ENCODE measurements at places on chromosomes 3 and 15. TPM values are rescaled to one million over a fixed set of nuclear protein-coding genes. Genes with fewer than 3 reads are reported as not detected.

The LRRC31 gene
- total RNA-seq, result not detected

DNA sequence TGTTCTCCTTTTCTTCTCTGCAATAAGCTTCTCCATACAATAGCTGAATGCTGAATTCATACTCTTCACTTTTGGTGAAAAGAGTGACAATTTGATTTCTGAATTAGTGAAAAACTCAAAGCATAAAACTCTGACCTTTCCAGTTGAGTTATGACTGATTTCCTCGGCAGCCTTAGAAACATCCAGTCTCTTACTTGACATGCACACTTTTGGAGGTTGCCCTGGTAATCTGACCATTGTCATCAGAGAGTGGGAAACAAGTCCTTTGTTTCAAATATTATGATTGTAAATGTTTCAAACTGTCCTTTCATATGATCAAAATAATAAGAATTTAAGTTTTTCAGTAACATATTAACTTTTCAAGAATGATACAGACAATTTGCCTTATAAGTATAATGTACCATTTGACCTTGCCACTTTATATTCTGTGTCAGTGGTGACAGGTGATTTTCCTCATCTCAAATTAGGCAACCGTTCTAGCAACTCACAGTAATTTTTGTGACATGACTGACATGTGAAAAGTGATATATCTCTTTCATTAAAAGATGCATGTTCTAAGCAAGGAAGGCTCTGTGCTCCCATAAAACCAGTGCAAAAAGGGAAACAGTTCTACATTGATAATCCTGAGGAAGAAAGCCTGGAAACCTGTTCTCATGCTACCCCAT lies 507.6 kb upstream of the ROBO2 start:
- no peak overlapping the region for H3K4me3 ChIP-seq
- no peaks in the 10 kb centered on the region for H3K27me3 ChIP-seq
- no peak for DNase-seq
- no peaks in the 10 kb centered on the region for H3K4me1 ChIP-seq

GRCh38 chr3:110733045-110733444 lies 338.6 kb upstream of the NECTIN3 start:
- H3K4me1 ChIP-seq, result no peaks in the 10 kb centered on the region
- DNase-seq, result no peak
- H3K27me3 ChIP-seq, result no peaks in the 10 kb centered on the region
- no peaks in the 10 kb centered on the region for H3K36me3 ChIP-seq

GRCh38 chr15:92817339-92817886 lies 82.7 kb upstream of the CHD2 start:
- no peaks in the 10 kb centered on the region for H3K27me3 ChIP-seq
- H3K27ac ChIP-seq, result no peak overlapping the region
- no peaks in the 10 kb centered on the region for H3K36me3 ChIP-seq
- H3K4me3 ChIP-seq, result no peak overlapping the region
- peaks cover 3% of the 10 kb centered on the region for H3K4me1 ChIP-seq
- DNase-seq, result no peak
